ENCODE measurements at places on chromosomes 4 and X. TPM values are rescaled to one million over a fixed set of nuclear protein-coding genes. Genes with fewer than 3 reads are reported as not detected.

The BMPR1B gene
- 12.1 TPM for total RNA-seq

The NDNF gene
- total RNA-seq: 0.34 TPM

The BST1 gene
- total RNA-seq: 24.5 TPM

The NPY1R gene
- total RNA-seq: 1.1 TPM

The RRH gene
- total RNA-seq: 0.25 TPM

The LANCL3 gene
- 0.22 TPM for total RNA-seq

The PCDH7 gene
- total RNA-seq: 40.8 TPM

The ERVMER34-1 gene
- total RNA-seq: 0.32 TPM

The RAI2 gene
- total RNA-seq: 0.50 TPM

The VCX gene
- not detected for total RNA-seq
